Anterior cingulate cortex (tissue), 58 donors: ENCODE measurements at places on chromosomes 12 and 14.

- DNase-seq = no peak
Measured at GRCh38 chr12:53657041-53657440, 18.8 kb downstream of the ATP5MC2 start.

DNA sequence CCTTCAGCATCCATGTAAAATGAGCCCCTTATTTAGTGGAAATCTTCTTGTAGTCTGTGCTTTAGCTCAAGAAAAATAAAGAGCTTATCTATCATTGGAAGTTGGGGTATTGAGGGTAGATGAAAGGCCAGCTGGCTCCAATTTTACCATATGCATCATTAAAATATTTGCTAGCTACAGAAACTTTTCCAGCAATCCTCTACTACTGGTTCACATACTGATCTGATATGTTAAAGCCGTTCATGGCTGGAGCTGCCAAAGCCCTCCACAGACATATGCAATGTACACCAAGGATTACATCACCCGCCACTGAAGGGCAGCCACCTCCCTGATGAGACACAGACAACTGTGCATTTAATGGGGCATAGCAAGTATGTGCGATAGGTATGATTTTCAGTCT lies 1205.3 kb downstream of the GALC start:
- no peak for DNase-seq

- no peak for DNase-seq
Measured at GRCh38 chr12:83408851-83409250, 722.1 kb downstream of the TMTC2 start.

- DNase-seq = no peak
Measured at GRCh38 chr12:57539134-57539768, 7.7 kb downstream of the DCTN2 start.

- no peak for DNase-seq
Measured at GRCh38 chr12:69161829-69162228, 77.5 kb upstream of the CPSF6 start.

- DNase-seq = no peak
Measured at GRCh38 chr14:24095271-24096068, 1.4 kb downstream of the PCK2 start.

DNA sequence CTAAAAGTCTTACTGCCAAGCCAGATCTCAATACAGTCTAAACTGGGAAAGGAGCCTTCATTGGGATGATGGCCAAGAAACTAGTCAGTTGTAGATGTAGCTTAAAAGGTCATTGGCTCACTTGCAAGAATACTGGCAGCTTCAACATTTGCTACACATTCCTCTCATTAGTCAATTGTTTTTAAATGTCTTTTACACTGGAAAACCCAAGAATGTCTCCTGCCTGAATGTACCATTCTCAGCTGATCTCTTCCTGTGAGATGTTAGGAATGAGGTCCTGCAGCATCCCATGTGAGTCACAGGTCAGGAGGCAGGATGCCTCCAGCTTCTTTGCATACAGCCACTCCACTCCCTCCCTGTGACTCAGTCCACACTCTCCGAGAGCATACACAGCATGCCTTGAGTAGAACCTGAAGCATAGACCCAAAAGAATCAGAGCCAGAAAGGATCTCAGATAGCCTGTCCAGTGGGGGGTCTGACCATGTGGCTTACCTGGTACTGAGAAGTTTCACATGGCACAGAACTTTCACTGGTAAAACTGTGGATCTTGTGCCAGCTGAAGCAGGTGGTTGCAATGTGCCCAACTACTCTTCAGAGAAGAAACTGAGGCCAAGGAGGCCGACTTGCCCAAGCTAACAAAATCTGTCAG lies 56.0 kb upstream of the HECTD1 start:
- DNase-seq = no peak

DNA sequence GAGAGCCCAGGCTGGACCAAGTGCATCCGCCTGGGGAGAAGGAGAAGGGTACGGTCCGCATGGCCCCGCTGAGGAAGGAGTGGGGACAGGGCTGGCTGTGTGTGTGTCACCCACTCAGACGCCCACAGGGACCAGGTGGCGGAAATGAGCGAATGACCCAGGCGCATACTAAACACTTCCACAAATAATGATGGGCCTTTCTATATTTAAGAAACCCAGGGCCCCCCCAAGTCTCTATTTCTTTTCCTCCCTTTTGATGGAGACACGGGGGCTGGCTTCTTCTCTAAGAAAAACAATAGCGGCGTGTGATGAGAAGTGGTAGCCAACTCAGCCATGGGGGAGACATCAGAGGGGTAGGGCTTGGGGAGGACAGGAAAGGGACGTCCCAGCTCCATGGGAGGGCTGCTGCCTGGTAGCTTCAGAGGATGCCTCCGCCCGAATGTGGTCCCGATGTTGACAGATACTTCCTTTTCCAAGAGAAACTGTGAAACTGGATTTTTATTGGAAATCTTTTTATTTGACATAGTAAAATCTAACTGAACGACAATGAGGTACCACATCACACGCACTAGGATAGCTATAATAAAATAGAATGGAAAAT lies 6.3 kb upstream of the MAP1LC3B2 start:
- no peak for DNase-seq

- DNase-seq = no peak
Measured at GRCh38 chr14:83294941-83295340, 1761.3 kb upstream of the SEL1L start.

GRCh38 chr14:22689199-22689598 lies 45.0 kb upstream of the OR6J1 start:
- DNase-seq = no peak

DNA sequence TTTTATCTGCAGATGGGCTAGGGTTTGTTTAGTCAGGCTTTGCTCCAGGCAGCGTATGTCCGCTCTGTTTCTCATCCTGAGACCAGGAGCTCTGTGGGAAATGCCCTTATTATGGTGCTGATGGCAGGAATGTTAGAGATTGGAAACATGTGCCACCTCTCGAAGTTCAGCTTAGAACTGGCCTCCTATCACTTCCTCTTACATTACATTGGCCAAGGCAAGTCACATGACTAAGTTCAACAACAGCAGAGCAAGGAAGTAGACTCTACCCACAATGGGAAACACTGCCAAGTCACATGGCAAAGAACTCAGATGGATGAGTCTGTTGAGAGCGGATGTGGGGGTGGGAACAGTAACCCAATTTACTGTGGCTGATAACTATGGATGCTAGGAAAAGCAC lies 161.9 kb upstream of the WSCD2 start:
- DNase-seq = no peak

GRCh38 chr14:68808696-68809480 lies 16.0 kb upstream of the ZFP36L1 start:
- DNase-seq = no peak

DNA sequence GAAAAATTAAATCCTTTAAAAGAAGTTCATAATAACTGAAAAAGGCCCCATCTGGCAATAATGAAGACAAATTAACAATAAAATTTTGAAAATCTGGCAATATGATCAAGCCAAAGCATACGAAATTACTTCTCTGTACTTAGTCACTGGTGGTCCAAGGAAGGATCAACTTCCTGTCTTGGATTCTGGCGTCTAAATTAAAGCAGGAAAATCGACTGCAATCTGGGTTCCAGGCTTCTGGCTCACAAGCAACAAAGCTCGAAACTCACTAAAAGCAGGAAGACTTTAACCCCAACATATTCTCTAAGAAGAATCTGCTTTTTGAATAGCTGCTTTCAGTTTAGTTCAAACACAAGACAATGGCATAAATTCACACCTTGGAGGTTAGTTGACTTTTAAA lies 49.7 kb downstream of the LRIG3 start:
- no peak for DNase-seq

DNA sequence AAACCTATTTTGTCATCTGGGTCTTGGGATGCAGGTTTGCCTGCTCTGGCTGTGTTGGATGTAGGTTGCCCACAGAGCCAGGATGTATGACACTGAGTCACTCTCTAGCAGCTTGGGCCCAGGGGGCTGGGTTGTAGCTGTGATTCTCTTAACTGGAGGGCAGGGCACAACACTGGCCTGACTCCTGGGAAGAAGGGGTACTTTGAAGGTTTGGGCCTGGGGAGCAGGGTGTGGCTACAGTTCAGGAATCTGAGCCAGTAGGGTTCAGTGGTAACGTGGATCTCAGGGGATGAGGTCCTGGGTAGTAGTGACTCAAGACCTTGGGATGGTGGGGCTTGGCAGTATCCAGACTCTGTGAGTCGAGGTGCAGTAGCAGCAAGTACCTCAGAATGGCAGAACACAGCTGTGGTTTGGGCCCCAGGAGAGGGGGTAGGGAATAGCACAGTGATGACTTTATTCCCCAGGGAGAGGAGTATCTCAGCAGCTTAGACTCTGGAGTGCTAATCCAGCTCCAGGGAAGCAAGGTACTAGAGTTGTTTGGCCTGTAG lies 25.7 kb downstream of the TBC1D15 start:
- DNase-seq = no peak

GRCh38 chr12:88737838-88738472 lies 157.7 kb upstream of the KITLG start:
- DNase-seq = no peak

GRCh38 chr12:12606781-12607589 lies 4.7 kb upstream of the CREBL2 start:
- DNase-seq = no peak

GRCh38 chr12:102483466-102483865 lies 3.1 kb upstream of the IGF1 start:
- no peak for DNase-seq

DNA sequence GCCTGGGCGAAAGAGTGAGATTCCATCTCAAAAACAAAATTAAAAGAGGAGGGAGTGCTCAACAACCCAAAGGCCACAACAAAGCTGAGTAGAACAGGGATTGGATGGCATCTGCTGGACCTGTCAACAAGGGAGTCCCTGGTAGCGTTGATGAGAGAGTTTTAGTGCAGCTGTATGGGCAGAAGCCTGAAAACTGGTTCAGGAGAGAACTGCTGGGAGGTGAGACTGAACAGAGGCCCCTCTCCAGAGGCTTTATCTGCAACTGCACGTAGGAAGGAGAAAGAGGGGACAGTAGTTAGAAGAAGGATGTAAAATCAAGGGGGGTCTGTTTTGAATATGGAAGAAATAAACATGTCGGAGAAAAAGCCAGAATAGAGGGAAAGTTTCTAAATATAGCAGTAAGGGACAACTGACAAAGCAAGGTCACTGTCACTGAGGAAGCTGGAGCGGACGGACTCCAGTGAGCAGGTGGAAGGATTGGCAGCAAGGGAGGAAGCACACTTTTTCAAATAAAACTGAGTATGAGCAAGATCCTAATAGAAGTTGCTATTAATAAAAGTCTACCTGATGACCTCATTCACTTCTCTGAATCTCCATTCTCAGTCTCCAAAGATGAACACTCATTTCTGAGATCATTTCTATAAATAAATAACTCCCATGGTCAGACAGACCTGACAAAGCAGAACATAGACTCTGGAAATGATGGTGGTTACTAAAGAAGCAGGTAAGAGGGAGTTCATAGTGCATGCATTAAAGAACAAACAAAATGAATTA lies 11.8 kb upstream of the ATF1 start:
- no peak for DNase-seq

DNA sequence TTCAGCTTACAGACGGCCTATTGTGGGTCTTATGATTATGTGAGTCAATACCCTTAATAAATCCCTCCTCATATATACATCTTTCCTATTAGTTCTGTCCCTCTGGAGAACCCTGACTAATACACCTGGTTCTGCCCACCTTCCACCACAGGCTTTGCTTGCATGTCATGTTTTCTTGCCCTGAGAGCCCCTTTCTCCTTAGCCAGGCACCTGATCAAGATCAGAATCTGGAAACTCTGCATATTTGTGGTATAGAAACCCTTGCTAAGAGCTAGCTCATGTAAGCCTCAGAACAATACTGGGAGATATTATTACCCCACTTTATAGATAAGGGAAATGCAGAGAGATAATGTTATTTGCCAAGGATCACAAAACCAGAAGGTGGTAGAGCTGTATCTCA lies 52.9 kb upstream of the JDP2 start:
- DNase-seq = no peak
